Body of pancreas (tissue), 4 donors: ENCODE measurements at places on chromosomes 16 and 17.
A peak's percentile ranks its signal among the peaks of the same experiment; 100 is the strongest.

DNA sequence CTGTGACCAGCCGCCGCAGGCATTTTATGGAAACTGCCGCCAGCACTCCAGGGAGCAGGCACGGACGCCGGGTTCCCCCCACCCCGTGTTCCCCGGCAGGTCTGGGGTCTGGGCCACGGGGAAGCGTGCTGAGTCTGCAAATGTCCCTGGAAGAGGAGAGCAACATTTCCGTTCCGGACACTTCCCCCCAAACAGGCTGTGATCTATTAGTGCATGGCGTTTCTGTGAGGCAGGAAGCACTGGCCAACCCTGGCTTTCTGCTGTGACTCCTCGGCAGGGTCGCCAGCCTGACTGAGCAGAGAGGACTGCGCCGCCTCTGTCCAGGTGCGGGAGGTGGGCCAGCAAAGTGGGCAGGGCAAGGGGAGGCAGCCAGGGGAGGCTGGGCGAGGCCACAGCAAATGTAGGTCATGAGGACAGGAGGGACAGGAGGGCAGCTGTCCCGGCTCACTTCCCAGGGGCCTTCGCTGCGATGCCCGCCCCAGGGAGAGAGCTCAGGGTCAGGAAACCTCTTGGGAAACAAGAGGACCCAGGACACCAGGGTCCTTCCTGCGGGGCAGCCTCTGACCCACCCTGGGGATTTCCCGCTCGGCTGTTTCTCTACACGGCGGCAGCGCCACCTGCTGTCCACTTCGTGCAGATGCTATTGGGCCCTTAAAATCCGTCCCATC is 9.5 kb downstream of the FOXF1 start:
- no peaks in the 10 kb centered on the region for H3K36me3 ChIP-seq
- H3K4me3 ChIP-seq, result no peak overlapping the region
- H3K27me3 ChIP-seq, result no peaks in the 10 kb centered on the region
- peak; percentile 69 for DNase-seq
- no peak overlapping the region for H3K27ac ChIP-seq

DNA sequence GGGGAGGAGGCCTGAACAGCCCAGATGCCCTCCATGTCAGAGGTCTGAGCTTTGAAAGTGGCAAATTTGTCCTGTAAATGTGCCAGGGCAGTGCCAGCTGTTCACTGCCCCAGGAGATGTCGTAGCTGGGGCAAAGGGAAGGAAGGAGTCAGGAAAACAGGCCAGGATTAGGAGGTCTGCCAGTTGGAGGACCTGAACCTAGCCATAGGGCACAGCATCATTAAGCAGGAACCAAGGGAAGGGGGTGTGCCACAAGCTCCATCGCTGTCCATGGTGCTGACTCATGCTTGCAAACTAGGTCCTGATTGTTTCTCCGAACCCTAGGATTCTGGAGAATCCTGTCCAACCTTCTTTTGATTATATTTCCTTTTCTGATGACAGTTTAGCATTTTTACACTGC is 124.2 kb downstream of the TMEM132E start:
- H3K4me3 ChIP-seq, result no peak overlapping the region
- DNase-seq, result peak; percentile 17
- no peaks in the 10 kb centered on the region for H3K4me1 ChIP-seq

DNA sequence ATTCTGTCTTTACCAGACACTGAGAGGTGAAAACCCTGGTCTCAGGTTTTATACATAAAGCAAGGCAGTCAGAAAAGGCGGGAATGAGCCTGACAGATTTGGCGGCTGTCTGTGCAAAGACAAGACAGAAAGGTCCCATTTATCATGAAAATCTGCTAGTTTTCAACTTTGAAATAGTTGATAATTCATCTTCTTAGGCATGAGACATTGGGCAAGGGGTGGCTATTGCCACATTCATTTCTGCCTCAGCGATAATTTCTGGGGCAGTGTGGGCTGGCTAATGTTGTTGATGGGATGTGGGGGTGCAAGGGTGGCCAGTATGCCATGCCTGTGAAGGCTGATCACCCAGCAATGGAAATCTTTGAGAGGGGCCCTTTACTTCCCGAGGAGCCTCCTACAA is 173.8 kb upstream of the RPH3AL start:
- H3K4me3 ChIP-seq, result no peak overlapping the region
- DNase-seq, result no peak
- H3K4me1 ChIP-seq, result no peaks in the 10 kb centered on the region
- H3K27ac ChIP-seq, result no peak overlapping the region

DNA sequence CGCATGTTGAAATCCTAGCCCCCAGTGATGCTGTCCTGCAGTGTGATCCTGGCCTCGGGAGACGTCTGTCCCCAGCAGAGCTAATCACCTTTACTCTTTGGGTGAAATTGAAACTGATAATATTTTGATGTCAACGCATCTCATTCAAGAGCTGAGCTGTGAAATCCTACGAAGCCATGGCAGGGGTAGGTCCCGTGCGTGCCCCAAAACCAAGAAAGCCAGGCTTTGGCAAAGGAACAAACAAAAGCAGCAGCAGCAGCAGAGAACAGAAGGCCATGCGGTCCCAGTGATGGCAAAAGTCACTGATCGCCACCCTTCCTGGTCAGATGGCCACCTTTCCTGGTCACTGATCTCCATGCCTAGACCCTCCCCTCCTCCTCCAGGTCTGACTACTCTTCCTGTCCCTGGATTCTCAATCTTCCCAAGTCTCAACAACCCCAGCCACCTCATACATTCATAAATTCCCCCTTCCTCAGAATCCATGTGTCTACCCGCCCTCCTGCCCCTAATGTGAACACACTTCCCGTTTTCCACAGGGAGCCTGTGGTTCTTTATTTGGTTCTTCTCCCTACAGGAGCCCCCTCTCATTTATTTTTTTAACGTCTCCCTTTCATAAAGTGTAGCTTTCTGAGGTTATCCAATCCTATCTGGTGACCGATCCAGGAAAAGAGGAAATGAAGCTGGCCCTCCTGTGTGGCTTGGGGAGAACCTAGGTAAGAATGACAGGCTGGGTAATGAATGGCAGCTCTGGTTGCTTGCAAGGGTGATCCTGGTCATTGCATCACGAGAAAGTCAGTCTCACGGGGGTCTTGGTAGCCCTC is 50.3 kb downstream of the CPPED1 start:
- no peaks in the 10 kb centered on the region for H3K4me1 ChIP-seq
- H3K4me3 ChIP-seq, result no peak overlapping the region
- no peak overlapping the region for H3K27ac ChIP-seq
- no peaks in the 10 kb centered on the region for H3K27me3 ChIP-seq
- no peaks in the 10 kb centered on the region for H3K36me3 ChIP-seq
- no peak for DNase-seq

- H3K27me3 ChIP-seq, result no peaks in the 10 kb centered on the region
- no peak for DNase-seq
- no peak overlapping the region for H3K27ac ChIP-seq
- no peak overlapping the region for H3K4me3 ChIP-seq
- H3K36me3 ChIP-seq, result no peaks in the 10 kb centered on the region
These were observed 93.0 kb upstream of the RCVRN start for GRCh38 chr17:9998060-9998459.

DNA sequence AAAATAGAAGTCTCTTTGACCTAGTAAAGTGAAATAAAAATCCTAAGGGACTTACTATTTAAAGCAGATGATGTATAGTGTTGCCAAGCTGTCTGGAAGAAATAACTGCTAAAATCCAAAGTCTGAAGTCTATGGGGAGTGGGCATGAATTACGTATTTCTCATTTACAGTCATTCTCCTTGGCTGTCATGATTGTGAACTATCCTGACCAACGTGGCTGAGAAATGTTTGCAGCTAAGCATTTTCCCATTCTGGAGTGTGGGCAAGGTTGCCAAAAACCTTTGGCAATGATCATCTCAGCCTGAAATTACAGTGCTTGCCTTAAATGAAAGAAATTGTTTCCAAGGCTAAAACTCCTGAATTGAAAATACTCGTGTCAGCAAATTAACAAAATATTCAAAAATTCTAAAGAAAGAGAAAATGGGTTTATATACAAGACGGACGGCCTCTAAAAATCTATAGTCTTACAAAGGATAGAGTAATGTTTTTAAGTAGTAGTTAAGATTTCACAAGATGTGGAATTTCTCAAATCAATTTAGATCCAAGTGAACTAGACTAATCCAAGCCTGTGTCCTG is 77.0 kb downstream of the CACNG1 start:
- peaks cover 3% of the 10 kb centered on the region for H3K36me3 ChIP-seq
- H3K27ac ChIP-seq, result no peak overlapping the region
- H3K4me3 ChIP-seq, result no peak overlapping the region
- H3K27me3 ChIP-seq, result no peaks in the 10 kb centered on the region
- H3K4me1 ChIP-seq, result peaks cover 21% of the 10 kb centered on the region
- DNase-seq, result peak; percentile 19

DNA sequence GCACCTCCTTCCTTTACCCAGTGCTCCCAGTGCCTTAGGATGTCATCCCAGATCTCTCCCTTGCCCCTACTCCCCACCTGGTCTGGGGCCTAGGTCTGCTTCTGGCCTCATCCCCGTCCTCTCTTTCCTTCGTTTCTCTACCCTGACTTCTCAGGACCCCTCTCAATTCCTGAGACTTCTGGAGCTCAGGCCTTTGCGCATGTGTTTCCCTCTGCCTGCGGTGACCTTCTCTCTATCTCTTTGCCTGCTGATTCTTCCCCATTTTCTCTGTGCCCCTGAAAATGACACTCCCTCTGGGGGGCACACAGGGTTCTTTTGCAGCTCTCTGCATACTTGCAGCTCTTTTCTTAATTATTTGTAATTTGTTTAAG is 13.5 kb downstream of the ADORA2B start:
- no peak overlapping the region for H3K27ac ChIP-seq
- no peak overlapping the region for H3K4me3 ChIP-seq
- H3K27me3 ChIP-seq, result no peaks in the 10 kb centered on the region
- no peak for DNase-seq
- no peaks in the 10 kb centered on the region for H3K36me3 ChIP-seq
- no peaks in the 10 kb centered on the region for H3K4me1 ChIP-seq

GRCh38 chr16:397135-397661 is at the start of gene NME4:
Gene NME4, plus strand, starts transcription at chr16:397199. Its CDS starts 24 bp downstream, at chr16:397223.
- no peaks in the 10 kb centered on the region for H3K36me3 ChIP-seq
- no peak for DNase-seq
- H3K27ac ChIP-seq, result peak within 1 kb of the TSS; percentile 66
- H3K4me3 ChIP-seq, result no peak within 1 kb of the TSS

- no peak for DNase-seq
- no peaks in the 10 kb centered on the region for H3K4me1 ChIP-seq
- H3K36me3 ChIP-seq, result no peaks in the 10 kb centered on the region
These were observed 2.0 kb upstream of the ABCC12 start for GRCh38 chr16:48157794-48158193.

GRCh38 chr17:82358465-82359350 is at the start of gene TEX19:
Gene TEX19, plus strand, starts transcription at chr17:82359247. Its CDS starts 2,904 bp downstream, at chr17:82362151.
- no peaks in the 10 kb centered on the region for H3K36me3 ChIP-seq
- H3K27ac ChIP-seq, result no peak within 1 kb of the TSS
- no peak within 1 kb of the TSS for H3K4me3 ChIP-seq
- no peak for DNase-seq
- H3K27me3 ChIP-seq, result no peaks in the 10 kb centered on the region
- H3K4me1 ChIP-seq, result peaks cover 23% of the 10 kb centered on the region

DNA sequence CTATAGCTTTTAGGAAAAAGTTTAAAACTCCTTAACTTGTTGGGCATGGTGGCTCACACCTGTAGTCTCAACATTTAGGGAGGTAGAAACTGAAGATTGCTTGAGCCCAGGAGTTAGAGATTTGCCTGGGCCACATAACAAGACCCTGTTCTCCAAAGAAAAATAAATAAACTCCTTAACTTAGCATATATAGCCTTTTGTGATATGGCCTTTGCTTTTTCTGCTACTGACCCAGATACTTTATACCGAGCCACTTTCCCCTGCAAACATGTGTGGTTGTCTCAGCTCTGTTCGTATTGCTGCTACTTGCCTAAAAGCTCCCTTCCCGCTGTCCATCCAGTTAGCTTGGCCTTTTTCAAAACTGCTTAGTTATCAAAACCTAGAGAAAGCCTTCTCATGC is 51.0 kb downstream of the GAN start:
- no peak overlapping the region for H3K4me3 ChIP-seq
- H3K27me3 ChIP-seq, result no peaks in the 10 kb centered on the region
- no peak overlapping the region for H3K27ac ChIP-seq
- H3K36me3 ChIP-seq, result no peaks in the 10 kb centered on the region
- DNase-seq, result no peak

DNA sequence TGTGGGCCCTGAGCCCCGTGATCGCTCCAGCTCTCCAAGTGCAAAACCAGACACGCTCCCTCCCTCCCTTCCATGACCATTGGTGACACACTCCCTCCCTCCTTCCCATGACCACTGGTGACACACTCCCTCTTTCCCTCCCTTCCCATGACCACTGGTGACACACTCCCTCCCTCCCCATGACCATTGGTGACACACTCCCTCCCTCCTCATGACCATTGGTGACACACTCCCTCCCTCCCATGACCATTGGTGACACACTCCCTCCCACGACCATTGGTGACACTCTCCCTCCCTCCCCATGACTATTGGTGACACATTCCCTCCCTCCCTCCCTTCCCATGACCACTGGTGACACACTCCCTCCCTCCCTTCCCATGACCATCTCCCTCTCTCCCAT is 56.3 kb downstream of the LMF1 start:
- no peaks in the 10 kb centered on the region for H3K27me3 ChIP-seq
- H3K4me3 ChIP-seq, result no peak overlapping the region
- DNase-seq, result no peak

- no peak overlapping the region for H3K4me3 ChIP-seq
- H3K36me3 ChIP-seq, result no peaks in the 10 kb centered on the region
- no peak overlapping the region for H3K27ac ChIP-seq
- DNase-seq, result no peak
- H3K27me3 ChIP-seq, result no peaks in the 10 kb centered on the region
These were observed 205.6 kb downstream of the GRIN2A start for GRCh38 chr16:9976601-9977000.
